ENCODE measurements at places on chromosomes 11 and 22.

DNA sequence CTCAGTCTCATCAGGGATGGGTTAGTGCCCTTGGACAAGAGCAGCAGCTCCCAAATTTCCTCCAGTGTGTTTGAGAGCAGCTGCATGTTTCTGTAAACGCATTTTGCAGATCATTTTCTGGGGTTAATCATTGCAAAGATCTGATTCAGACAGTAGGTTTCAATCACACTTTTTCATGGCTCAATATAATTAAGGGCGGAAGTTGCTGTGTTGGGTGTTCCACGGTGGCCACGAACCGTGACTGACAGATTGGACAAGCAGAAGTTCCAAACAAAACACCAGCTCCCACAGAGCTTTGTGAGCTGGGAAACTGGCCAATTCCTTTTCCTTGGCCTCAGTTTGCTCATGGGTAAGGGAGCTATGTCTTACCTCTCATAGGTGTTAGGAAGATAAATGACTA is 8.4 kb upstream of the RASSF10 start:
- no peak for DNase-seq

DNA sequence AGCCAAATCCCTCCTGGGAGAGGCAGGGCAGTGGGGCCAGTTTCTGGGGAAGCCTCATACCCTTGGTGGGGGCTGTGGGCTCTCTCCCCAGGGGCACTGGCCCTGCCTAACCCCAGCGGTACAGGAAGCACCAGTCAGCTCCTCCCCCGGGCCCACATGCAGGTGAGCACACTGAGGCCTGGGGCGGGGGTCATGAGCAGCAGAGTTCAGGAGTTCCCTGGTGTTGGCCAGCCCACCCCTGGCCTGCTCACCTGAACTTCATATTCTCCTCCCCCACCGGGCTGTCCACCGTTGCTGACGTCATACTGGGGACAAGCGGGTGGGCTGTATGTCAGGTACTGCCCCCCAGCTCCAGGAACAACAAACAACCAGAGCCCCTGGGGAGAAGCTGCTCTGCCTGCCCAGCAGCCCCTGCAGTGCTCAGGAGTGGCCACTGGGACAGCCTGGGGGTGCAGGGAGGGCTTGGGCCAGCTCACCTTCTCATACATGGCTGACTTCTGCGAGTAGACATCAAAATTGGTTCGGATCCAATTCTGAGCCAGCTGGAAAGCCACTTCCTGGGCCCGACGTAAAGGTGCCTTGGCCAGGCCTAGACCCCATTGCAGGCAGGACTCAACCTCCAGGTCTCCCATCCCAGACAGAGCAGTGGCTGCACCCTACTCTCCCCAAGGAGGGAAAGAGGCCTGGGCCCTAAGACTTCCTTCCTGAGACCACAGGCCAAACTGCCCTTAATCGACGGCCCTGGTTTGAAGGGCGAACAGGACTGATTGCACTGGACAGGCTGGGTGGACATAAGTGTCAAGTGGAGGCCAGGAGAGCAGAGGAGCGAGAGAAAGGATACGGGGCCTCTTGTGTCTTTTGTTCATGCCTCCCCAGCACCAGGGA is 20.8 kb downstream of the TREH start:
- DNase-seq = no peak

- no peak for DNase-seq
Measured at GRCh38 chr22:39429916-39430575, 26.8 kb upstream of the MGAT3 start.

- DNase-seq = no peak
Measured at GRCh38 chr22:46592390-46592872, 27.8 kb upstream of the GRAMD4 start.

GRCh38 chr11:17506314-17506713 is 29.7 kb upstream of the ABCC8 start:
- no peak for DNase-seq

DNA sequence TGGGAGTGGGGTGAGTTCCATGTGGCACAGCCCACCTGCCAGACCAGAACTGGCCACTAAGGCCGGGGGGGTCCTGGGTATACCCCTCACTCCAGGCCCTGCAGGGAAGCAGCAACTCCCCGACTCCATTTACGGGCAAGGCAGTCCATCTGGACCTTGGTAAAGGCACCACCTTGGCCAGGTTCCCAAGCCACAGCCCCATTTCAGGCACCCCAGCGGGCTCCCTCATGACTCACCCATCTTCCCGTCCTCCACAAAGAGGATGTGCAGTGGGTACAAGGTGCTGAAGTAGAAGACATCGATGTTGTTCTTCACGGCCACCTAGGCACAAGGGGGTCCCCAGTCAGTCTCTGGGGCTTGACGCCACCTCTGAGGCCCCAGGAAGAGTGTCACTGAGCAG is 15.7 kb upstream of the RASL10A start:
- no peak for DNase-seq

Measured in NCI-H1417 treated with DMSO at 0.1 percent for 48 hours (cell line).